Iris pigment epithelial cell (primary cell): ENCODE measurements at places on chromosomes 6 and 20.
A peak's percentile ranks its signal among the peaks of the same experiment; 100 is the strongest.

DNA sequence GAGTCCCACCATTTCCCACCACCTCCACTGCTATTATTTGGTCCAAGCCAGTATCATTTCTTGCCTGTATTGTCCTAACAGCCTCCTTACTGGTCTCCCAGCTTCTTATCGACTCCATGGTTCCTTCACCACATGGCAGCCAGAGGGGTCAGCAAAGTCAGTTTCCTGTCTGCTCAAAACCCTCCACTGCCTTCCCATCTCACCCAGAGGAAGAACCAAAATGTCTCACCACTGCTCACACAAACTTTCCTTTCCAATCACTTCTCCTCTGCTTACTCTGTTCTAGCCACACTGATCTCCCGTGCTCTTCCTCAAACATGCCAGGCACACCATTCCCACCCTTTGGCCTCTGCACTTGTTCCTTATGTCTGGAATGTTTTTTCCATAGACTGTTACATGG, 39.7 kb downstream of the BCL2L1 start:
- DNase-seq = no peak

- DNase-seq = peak; percentile 86
Observed at GRCh38 chr6:82022614-82023129, 224.9 kb downstream of the IBTK start.

GRCh38 chr6:159894991-159895390, 4.2 kb downstream of the MAS1 start:
- no peak for DNase-seq

DNA sequence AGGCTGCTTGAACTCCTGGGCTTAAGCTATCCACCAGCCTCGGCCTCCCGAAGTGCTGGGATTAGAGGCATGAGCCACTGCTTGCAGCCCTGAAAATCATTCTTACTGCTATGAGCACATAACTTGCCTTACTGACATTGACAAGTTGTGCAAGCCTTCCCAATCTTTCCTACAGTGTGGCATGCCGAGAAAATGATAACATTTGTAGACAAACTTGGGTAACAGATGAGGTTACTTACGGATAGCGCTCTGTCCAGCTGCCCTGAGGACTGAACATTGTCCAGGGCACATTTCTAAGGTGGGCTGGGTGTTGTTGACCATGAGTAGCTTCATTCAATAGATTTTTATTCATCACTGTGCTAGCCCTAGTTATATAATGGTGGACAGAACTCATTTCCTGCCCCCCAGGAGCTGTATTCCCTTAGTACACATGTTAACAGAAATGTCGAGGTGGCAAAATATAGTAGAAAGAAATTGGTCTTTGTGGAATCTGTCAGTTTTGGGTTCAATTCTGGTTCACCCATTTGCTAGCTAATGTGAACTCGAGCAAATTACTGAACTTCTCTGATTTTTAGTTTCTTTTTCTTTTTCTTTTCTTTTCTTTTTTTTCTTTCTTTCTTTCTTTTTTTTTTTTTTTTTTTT, 118.4 kb upstream of the AKIRIN2 start:
- DNase-seq = no peak

DNA sequence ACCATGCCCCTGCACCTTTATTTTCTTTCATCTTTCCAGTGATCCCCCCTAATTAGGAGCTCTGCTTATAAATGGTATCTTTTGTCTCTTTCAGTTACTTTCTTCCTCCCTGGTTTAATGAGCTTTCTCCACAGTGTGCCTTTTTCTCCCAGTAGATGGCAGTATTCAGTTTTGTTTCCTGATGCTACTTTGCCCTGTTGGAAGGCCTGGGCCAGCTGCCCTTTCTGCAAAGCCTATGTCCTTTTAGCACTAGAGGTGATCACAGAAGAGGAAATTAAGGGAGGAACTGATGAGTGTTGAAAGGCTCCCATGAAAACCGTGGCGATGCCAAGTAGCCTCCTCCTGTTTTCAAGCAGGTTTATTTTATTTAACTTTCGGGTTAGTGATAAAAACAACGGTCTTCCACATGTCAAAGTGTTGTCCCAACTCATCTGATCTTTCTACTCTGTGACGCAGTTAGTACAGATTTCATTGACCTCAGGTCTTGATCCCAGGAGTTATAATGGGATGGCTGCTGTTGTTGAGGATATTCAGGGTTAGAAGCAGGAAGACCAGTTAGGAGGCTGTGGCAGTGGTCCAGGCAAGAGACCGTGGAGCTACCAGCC, 184.2 kb upstream of the BMP2 start:
- DNase-seq = peak; percentile 62

GRCh38 chr20:54293526-54293925, 85.6 kb downstream of the PFDN4 start:
- no peak for DNase-seq

DNA sequence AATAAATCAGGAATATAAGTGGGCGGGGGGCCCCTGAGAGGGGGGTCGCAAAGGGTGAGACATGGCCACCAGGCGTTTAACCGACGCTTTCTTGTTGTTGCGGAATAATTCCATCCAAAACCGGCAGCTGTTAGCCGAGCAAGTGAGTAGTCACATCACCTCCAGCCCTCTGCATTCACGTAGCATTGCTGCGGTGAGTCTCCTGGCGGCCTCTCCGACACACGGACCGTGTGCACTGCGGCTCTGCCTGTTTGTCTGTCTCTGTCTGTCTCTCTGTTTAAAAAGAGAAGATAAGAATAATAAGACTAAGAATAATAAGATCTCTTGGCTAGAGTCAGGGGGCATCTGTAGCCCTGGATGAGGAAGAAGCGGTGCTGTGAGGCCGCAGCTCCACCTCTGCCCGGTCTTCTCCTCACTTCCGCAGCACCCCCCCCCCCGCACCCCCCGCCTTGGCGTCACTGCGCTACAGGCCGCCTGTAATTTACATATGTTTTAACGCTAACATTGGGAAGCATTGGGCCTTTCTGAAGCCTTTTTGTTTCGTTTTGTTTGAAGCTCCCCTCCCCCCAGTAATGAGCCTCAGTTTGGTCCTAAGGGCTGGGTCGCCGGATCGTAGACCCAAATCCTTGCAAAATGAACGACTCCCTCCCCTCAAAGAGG, 993 bp downstream of the STX16 start:
- DNase-seq = peak; percentile 86

GRCh38 chr6:25147223-25147622, 132.0 kb upstream of the CARMIL1 start:
- DNase-seq = no peak

DNA sequence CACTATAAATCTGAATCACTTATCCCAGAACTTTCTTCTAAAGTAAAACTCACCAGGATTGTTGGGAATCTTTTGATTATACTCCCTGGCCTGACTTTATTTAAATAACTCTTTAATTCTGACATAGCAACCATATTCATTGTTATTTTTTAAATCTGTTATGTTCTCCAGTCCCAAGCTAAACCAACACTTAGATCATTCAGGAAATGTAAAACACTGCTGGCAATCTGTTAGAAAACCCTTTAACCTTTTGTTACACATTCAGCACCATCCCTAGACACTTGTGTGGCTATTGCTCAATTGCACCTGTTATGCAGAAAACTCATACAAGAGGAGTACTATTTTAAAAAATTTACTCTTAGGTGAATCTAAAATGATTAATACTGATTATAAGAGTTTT, 101.8 kb upstream of the NHSL1 start:
- peak; percentile 77 for DNase-seq

DNA sequence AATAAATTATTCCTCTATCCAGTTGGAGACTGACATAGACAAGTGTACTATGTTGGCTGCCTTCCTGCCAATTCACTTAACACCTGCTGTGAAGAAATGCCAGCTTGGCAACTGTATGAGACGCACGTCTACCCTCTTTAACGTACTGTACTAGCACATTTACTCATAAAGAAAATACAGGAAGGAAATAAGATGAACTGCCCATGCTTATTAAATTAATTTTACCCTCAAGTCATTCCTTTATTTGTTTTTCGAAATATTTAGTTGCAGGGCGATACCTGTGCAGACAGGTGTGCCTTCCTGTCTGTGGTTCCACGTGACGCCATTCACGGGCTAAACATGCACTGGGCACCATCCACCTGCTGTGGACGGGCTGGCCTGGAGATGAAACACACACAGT, 52.0 kb downstream of the PSMG4 start:
- no peak for DNase-seq

DNA sequence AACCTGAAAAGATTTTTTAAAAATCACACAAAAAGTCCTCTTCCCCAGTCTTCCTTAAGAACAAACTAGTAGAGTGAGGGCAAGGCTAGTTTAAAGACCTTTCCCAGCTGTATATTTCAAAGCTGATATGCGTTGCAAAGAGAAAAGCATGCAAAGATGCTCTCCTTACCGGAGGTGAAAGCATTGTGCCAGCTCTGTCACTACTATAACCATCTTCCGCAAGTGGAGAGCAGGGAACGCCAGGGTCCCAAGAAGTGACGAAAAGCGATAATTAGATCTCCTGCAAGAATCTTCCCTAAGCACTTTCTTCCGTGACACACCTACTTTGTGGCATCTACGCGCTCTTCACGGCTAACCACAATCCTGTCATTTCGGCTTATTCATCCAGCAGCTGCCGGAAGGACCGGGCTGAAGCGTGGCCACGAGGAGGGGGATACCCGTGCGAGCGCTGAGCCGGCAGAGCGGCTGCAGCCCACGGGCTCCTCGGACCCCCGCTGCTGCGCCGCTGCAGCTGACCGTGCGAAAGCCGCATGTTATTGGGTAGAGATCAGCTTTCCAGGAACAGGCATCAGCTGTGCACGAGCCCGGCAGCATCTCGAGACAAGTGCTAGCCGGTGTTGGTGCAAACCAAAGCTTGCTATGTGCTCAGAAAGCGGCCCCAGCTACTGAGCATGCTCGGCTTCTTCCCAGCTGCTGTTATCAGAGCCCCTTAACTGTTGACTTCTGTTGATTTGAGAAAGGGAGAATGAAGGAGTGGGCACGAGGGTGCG, 57.2 kb upstream of the ARHGAP18 start:
- peak; percentile 77 for DNase-seq

GRCh38 chr6:117557951-117558350, 44.4 kb downstream of the GOPC start:
- DNase-seq = no peak

DNA sequence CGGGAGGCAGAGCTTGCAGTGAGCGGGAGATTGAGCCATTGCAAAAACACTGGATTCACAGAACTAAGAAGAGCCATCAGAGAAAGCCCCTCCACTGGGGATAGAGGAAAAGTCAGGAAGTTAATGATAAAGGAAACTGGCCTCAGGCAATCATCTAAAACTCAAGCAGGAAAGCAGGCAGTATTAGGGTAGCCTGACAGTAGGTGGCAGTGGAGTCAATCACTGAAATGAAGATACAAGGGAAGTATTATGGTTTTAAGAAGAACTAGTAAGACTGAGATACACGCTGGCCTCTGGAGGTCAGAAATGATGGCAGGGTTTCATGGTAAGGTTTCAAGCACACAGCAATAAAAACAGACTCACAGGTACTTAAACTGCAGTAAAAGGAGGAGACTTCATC, 578.3 kb downstream of the HACE1 start:
- no peak for DNase-seq

DNA sequence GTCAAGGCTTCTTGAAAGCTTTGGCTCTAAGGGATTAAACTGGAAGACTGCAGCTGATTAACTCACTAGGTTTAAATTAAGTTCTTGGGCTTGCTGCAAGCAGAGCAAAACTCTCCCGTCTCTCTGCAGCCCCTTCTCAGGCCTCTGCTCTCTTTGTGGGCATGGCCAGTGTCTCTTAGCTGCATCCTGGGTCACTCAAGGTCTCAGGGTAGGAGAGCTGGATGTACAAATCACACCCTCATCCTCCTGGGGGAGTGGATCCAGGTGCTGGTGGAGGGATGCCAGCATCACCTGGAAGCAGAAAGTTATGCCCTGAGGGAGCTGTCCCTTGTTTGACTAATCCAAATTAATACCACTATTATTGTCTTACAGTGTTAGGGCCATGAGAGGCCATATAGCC, 35.8 kb downstream of the GCM1 start:
- DNase-seq = no peak

DNA sequence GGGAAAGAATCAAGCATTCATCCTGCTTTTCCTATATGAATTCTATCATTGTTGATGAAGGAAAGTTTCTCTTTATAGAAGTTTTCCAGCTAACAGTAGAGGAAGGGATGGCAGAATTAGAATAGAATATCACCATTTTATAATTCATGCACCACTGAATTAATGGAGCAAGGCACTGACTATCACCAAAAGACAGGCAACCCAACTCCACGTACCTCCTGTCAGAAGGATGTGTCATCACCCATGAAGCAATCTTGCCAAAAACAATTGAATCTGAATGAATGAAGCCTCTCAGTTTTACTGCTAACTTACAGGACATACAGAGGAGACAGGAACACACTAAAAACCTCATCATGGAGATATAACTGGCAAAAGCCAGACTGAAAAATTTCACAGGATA, 122.4 kb downstream of the NFATC2 start:
- DNase-seq = peak; percentile 79

GRCh38 chr6:47922391-47922790, 140.6 kb downstream of the OPN5 start:
- DNase-seq = no peak

GRCh38 chr20:62164879-62165761, 17.7 kb upstream of the MTG2 start:
- DNase-seq = no peak

DNA sequence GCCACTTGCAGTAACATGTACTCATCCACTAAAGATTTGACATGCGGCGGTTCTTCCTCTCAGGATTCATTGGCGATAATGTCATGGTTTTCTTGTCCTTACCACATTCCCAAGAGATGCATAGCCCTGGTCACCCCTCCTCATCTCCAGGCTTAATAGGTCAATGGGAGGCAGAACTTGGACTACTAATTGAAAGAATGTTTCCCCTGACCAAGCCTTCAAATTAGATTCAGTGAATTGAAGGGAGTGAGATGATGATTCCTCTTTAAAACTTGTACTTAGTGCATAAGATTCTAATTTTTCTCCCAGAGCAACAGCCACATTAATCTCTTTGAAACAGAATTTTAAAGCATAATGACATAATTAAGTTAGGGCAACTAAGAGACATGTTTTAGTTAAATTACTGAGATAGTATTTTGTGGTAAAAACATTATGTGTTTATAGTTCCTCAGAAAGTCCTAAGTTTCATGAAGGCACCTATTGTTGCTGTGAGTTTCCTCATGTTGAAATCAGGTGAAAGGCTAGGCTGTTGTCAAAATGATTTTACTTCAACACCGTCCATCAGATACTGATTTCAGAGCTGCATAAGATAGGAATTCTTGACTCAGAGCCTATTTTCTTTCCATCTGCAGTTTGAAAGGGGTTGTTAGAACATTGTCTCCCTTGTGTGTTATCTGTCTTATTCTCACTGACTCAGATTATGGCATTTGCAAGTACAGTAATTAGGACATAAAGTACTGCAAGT, 48.5 kb downstream of the STK4 start:
- DNase-seq = peak; percentile 80

DNA sequence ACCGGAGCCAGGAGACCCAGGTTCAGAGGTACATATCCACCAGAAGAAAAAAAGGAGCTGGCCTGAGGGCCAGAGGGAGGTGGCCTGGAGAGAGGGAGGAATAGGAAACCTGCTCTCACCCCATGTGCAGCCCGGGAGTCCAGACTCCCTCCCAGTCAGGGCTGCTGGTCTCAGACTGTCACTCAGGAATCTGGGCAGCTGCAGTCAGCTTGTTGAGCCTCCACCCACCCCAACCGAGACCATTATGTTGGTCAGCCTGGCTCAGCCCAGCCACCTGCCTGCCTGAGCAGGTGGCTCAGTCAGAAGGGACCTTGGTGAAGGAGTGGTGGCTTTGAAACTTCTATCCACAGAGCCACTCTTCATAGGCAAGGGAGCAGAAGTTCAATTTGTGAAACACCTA, 53.3 kb upstream of the EPB41L1 start:
- DNase-seq = no peak

GRCh38 chr6:18632670-18633410, 245.7 kb downstream of the RNF144B start:
- peak; percentile 44 for DNase-seq
